ENCODE measurements at places on chromosomes 12 and 14.

DNA sequence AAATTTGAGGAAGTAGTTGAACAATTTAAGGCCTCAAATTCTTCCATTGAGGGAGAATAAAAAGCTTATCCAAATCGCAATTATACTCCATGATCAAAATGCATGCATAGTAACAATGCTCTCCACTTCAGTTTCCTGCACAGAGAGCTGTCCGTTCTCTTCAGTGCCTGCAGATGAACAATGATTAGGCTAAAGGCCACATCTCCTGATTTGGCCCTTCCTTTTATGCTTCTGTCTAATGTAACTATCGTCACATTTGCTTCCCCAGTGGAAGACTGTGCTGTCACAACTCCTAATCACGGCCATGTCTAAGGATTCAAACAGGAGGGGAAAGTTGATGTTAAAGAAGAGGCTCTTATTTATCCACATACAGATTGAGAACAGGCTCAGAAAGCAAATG, 113.6 kb upstream of the NPAS3 start:
- no peak for DNase-seq

DNA sequence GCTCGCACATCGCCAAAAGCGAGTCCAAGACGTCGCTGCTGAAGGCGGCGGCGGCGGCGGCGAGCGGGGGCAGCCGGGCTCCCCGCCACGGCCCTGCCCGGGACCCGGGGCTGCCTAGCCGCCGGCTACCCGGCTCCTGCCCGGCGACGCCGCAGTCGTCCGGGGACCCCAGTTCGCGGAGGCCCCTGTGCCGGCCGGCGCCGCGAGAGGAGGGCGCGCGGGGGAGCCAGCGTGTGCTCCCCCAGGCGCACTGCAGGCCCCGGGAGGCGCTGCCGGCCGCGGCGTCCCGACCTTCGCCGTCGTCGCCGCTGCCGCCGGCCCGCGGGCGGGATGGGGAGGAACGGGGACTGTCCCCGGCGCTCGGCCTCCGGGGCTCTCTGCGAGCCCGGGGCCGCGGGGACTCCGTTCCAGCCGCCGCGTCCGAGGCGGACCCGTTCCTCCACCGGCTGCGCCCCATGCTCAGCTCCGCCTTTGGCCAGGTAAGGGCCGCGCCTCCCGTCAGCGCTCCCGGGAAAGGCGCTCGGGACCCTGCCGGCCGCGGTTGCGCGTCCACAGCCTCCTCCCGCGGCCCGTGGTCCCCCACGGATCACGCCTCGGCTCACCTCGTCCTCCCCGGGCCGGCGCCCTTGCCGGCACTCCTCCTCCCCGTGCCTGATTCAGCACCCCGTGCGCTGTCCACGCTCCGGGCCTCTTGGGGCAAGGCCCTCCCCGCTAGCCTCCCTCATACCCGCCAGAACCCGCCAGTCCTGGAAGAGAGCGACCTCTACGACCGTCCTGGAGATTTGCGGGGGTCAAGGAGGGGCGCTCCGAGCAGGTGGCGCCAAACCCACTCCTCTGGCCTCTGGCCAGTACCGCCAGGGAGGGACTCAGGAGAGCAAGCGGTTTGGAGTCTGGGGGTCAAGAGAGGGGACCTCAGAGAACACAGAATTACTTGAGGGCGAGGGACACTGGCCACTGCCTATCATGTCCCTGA, 721 bp downstream of the CABP1 start:
- peak; percentile 77 for DNase-seq

- DNase-seq, result no peak
Measured at GRCh38 chr12:108305991-108306501, 33.1 kb downstream of the CMKLR1 start.

- no peak for DNase-seq
Measured at GRCh38 chr12:110349514-110350151, 53.9 kb downstream of the ANAPC7 start.

DNA sequence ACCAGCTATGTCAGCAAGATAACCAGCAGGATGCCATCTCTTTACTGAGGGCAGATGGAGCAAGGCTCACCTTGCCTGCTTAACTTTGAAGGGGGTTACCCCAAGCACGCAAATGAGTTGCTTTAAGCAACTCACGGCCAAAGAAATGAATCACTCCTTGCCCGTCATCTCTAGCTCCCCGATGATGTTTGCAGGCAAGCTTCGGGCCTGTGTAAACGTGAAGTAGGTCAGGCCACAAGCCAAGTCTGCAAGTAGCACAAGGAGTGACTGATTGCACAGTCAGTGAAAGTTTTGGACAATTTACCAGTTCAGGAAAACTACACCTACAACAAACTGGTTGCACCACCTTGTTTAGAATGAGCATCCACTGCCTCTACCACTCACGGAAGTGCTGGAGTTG, 699.7 kb upstream of the TBX3 start:
- no peak for DNase-seq

- no peak for DNase-seq
Measured at GRCh38 chr14:24261969-24262327, 1.0 kb downstream of the TGM1 start.

DNA sequence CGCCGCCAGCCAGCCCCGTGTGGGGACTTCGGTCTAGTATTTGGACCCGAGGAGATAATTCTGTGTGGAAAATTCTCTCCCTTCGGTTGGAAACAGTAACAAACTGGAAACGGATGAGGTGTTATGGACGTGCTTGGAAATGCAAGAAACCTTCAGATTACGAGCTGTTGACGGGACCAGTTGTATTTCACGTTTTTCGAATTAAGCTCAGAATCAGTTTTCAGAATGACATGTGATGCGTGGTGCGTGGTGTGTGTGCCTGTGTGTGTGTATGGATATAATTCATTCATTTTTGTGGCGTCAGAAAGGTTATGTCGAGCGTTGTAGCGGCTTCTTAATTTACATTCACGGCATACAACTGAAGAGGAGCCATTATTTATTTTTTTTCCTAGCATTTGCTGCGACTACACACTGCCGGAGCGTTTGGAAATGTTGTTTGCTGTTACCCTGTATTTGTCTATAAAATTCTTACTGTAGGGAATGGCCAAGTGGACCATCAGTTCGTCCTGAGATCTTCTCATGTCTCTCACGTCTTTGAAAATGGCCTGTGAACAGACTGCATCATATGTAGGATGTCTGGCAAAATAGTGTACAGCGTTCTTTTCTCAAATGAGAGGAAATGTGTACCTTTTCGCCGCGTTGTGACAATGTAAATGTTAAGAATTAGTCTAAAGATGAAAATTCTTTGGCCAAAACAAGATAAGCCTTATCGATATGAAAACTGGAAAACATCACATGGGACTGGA, 1.3 kb downstream of the TRAF3 start:
- no peak for DNase-seq

DNA sequence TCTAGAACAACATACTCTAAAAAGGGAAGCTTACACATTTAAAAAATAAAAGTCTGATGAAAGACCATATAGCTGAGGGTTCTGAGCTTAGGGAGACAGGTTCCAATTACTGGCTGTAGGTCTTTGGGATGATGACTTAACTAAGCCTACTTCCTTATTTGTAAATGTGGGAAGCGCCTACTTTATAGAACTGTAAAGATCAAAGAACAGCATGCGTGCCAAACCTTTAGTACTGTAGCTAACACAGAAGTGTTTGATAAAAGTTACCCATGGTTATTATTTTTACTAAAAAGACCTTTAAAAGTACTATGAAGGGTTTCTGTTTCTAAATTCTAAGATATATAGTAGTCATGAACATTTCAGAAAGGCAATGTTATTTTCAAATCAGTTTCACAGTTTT, 35.7 kb downstream of the STK38L start:
- no peak for DNase-seq

GRCh38 chr12:61713121-61713520, 547.1 kb upstream of the USP15 start:
- no peak for DNase-seq

- no peak for DNase-seq
Measured at GRCh38 chr12:51371295-51371953, 19.8 kb downstream of the GALNT6 start.

GRCh38 chr12:123910761-123911193, 61.9 kb downstream of the CCDC92 start:
- DNase-seq, result no peak
